ENCODE measurements at places on chromosomes 6 and 20. TPM values are rescaled to one million over a fixed set of nuclear protein-coding genes. Genes with fewer than 3 reads are reported as not detected.
A peak's percentile ranks its signal among the peaks of the same experiment; 100 is the strongest.

The TRIM39 gene
- 12.4 TPM for total RNA-seq

The MEP1A gene
- total RNA-seq = not detected

The FANCE gene
- total RNA-seq = 18.2 TPM

The KIAA1755 gene
- total RNA-seq = not detected

The PRSS35 gene
- total RNA-seq = not detected

The TREML2 gene
- total RNA-seq = 3.3 TPM

The RAB32 gene
- total RNA-seq = not detected

The C6orf136 gene
- 24.8 TPM for total RNA-seq

The ADGRB3 gene
- not detected for total RNA-seq

The ID1 gene
- total RNA-seq = 5.3 TPM

The CCN6 gene
- total RNA-seq = 0.66 TPM

The HSF2 gene
- total RNA-seq = 11.6 TPM

The BTNL2 gene
- total RNA-seq = not detected

The PROKR2 gene
- total RNA-seq = not detected

GRCh38 chr6:17869753-17870050, 117.7 kb downstream of the KIF13A start:
- ATAC-seq = no peak

GRCh38 chr6:137261361-137261760, 42.2 kb upstream of the IFNGR1 start:
- ATAC-seq = no peak

GRCh38 chr20:34927736-34928135, 27.9 kb downstream of the GSS start:
- ATAC-seq = no peak

DNA sequence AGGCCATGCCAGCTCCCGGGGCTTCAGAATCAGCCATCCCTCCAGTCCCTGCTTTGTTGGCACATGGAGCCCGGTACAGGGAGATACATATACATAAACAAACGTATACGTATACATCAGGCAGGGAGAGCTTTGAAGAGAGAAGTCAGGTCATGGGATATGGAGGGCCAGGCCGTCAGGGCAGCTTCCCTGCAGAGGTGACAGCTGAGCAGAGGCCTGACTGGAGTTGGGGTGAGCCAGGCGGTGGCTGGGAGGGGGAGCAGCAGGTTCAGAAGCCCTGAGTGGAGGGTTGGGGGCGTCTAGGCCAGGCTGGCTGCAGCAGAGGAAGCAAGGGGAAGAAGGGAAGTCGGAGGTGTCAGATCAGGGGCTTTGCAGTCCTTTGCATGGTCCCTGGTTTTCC, 61.7 kb downstream of the STK35 start:
- no peak for ATAC-seq

GRCh38 chr20:1287787-1288569, 21.9 kb downstream of the SNPH start:
- no peak for ATAC-seq

DNA sequence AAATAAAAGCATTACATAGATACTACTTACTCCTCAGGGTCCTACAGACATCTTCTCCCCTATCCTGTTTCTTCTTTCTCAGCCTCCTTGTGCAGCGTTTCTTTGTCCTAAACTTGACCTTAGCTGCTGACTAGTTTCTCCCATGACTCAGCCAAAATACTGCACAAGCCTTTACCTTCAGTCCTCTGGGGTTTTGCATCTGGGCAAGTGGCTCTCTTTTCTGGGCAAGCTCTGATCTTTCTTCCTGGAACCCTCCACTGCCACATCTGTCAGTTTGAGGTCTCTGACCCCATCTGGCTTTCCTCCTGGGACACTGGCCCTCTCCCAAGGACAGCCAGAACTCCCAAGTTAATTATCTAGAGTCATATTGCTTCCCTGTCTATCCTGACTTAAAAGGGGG, 838.4 kb downstream of the DHX35 start:
- no peak for ATAC-seq

DNA sequence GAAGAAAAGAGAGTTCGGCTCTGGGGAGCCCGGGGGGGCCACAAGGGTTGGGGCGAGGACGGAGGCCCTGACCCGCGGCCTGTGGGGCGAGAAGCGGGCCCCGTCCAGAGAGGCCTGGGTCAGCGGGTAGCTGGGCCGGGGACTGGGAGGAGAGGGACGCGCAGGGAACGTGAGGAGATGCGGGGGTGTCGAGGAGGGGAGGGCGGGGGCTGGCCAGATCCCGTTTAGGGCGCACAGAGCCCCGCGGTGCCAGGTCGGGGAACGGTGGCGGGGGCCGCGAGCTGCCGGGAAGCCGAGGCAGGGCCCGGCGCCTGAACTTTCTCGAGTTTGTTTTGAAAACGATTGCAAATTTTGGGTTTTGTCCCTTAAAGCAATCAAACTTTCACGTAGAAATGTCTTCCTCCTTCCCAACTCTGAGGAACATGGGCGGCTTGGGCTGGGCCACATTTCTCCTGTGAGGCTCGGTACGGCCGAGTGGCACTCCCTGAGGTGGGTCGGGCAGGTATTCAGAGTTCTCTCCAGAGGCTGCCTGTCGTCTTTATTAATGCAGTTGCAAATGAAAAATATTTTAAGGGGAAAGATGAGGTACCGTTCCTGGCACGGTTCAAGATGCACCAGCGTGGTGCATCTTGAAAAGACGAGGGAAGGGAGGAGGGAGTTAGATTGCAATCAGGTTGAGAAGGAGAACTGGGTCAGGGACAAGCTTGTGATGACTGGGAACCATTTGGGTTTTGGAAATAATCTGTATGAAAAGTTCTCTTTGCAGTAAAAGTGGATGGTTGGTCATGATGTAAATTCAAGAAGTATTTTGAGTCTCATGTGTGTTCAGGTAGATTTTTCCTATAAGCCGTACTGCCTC, 972 bp downstream of the RNF8 start:
- peak; percentile 8 for ATAC-seq

DNA sequence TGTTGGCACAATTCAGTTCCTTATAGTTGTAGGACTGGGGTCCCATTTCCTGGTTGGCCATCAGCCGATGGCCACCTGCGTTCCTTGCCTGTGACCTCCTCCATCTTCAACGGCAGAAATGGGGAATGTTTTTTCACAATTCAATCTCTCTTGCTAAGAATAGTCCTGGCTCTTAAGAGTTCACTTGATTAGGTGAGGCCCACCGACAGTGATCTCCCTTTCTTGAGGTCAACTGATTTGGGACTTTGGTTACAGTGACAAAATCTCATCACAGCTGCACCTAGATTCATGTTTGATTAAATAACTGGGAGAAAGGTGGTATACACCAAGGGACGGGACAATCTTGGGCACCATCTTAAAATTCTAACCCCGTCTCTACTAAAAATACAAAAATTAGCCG, 139.1 kb upstream of the DTNBP1 start:
- ATAC-seq = no peak

DNA sequence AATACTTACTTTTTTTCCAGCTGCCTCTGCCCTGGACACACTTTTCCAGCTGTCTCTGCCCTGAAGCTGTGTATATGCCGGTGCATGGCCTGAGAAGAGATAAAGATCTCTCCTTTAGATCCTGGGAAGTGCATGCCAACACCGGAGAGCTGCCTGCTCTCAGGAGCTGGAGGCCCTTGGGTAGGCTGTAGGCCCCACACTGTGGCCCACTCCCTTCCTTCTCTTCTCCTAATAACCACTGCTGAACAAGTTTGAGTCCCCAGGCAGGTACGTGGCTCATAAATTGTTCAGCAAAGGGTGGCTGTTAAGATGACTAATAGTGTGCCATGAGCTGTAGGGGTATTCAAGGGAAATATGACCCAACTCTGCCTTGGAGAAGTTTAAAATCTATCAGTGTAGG, 102.5 kb downstream of the CD24 start:
- ATAC-seq = peak; percentile 9

- no peak for ATAC-seq
These were observed 80.6 kb downstream of the IRAK1BP1 start for GRCh38 chr6:78947962-78948361.

DNA sequence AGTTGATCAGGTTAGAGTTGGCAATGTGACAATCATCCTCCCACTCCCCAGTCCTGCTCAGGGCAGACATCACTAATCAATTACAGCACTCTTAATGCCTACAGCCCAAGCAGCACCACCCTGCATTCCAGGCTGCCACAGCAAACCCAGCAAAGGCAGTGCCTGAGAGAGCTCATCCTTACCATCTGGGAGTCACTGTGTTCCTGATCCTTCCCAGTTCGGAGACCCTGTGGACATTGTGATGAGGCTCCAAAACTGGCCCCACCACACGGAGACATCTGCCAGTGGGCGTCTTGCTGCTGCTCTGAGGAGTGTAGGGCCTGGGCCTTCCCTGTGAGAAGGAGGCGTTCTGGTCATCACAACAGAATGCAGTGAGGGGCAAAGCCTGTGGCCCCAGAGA, 216.5 kb upstream of the CST7 start:
- ATAC-seq = no peak

DNA sequence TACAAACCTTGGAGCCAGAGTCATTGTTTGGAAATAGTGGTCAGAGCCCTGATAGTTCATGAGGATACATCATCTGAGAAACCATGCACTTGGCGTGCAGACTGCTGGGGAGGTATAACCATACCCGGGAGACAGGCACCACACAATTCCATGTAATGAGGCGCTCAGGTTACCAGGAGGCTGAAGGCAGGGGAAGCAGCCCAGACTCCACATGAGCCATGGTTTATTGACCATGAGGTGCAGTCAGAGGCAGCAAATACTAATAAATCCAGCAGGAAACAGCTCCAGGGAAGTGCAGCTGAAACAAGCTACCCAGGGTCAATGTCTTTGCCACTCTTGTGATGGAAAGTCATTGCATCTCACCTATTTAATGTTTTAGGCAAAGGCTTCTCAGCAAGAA, 156.0 kb downstream of the TBC1D7 start:
- no peak for ATAC-seq

DNA sequence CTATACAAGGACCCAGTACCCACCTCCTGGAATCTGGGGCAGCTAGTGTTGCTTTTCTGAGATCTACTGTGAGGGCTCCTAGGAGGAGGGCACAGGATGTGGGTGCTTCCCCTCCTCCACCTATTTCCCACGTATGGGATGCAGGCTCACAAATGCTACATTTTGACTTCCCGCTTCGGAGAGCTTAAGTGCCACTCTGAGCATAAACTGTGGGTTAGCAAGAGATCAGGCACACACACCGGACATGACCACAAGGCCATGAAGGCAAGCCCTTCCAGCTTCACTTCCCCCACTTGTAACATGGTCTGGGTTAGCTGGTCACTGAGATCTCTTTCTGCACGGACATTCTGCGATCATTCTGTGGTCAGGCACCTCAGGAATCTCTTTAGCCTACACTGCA, 15.7 kb upstream of the TGM3 start:
- ATAC-seq = no peak

- no peak for ATAC-seq
These were observed 28.9 kb downstream of the ZNF831 start for GRCh38 chr20:59192533-59192896.

- no peak for ATAC-seq
These were observed 352.6 kb downstream of the RIMS1 start for GRCh38 chr6:72238900-72239299.

GRCh38 chr6:40999569-40999968, 39.5 kb downstream of the UNC5CL start:
- ATAC-seq = no peak

- no peak for ATAC-seq
These were observed 71.8 kb downstream of the LCA5 start for GRCh38 chr6:79465381-79465780.

DNA sequence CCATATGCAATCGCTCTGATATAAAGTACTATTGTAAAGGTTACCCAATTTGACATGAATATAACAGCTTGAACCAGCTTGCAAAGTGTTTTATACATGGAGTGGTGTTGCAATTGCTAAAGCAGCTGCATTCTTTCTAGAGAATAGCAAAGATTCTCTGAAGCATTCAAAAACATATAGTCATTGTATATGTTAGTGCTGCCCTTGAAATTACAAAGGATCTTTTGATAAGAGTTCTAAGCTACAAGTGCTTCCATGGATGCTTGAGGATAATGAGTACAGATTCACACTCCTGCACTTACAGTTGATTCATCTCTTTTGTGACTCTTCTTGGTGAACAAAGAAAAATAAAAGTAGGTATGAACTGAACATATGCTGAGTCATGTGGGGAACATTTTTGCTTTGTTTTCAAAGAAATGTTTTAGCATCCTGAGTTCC, 175.7 kb downstream of the ALDH8A1 start:
- ATAC-seq = no peak

GRCh38 chr6:53934023-53934422, 139.2 kb downstream of the LRRC1 start:
- ATAC-seq = no peak

- no peak for ATAC-seq
These were observed 154.5 kb downstream of the ASCC3 start for GRCh38 chr6:100726666-100727065.

DNA sequence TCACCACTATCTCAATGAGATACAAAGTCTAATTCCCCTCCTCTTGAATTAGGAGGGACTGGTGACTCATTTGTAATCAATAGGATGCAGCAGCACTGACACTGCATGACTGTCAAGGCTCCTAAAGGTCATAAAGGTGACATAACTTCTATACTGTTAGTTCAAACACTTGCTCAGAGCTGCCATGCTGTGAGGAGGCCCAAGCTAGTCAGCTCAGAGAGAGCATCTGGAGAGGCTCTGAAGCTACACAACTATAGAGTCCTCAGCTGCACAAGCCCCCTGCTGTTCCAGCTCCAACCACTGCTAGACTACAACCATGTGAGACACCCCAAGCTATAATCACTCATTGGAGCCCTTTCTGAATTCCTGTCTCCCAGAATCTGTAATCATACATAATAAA, 17.0 kb upstream of the HEY2 start:
- peak; percentile 39 for ATAC-seq

DNA sequence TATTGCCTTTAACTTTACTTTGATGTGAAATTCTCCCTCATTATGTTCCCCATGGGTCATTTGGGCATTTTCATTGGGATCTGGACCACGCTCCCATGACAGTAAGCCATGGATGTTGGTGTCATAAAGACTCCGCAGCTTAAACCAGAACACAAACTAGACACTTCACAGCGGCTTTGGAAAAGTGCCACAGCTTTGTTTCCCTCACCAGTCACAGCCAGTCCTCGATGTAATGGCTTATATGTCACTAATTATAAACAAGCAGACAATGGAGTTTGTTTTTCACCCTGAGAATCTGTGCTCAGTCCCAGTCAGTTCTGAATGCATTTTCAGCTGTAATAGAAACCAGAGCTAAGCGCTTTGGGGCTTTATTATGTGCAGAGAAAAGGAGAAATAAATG, 23.2 kb upstream of the DAAM2 start:
- ATAC-seq = no peak

- ATAC-seq = no peak
These were observed 210.3 kb downstream of the TBX18 start for GRCh38 chr6:84554074-84554473.

DNA sequence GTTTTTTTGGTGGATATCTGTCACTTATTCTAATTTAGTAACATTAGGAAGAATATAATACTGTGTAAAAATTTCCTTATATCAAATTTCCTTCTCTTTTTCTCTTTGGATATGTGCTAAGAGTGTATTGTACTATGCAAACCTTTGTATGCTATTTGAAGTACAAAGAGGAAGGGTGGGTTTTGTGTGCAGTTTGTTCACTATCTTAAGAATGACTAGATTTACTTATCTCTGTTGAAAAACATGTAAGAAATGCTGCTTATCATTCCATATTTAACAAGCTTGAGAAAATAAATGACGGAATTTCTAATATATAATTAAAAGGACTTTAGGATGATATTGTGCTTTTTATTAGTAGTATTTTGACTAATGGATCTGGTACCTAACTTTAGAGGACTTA, 13.1 kb downstream of the CD2AP start:
- no peak for ATAC-seq

GRCh38 chr6:76510489-76510888, 438.0 kb upstream of the IMPG1 start:
- no peak for ATAC-seq
